Adrenal gland (tissue), 19 donors: ENCODE measurements at places on chromosomes 12 and 14. TPM values are rescaled to one million over a fixed set of nuclear protein-coding genes. Genes with fewer than 3 reads are reported as not detected.

- H3K36me3 ChIP-seq = no peaks in the 10 kb centered on the region
- no peak overlapping the region for H3K4me3 ChIP-seq
- no peak overlapping the region for H3K27ac ChIP-seq
- no peaks in the 10 kb centered on the region for H3K27me3 ChIP-seq
- H3K4me1 ChIP-seq = no peaks in the 10 kb centered on the region
These were observed 165.4 kb upstream of the PLEKHG7 start for GRCh38 chr12:92537290-92537960.

DNA sequence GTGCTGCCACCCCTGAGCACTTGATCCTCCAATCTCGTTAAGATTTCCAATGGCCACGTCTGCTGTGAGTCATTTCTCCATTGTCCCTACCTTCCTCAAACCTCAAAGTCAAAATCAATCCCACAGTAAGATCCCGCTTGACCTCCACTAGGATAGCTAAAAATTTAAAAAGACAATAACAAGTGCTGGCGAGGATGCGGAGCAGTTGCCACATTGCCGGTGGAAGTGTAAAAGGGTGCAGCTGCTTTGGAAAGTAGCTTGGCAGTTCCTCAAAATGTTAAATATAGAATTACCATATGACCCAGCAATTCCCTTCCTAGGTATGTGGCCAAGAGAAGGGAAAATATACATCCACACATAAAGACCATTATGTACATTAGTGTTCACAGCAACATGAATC is 9.5 kb upstream of the BCL7A start:
- no peak for DNase-seq
- no peaks in the 10 kb centered on the region for H3K36me3 ChIP-seq
- no peak overlapping the region for H3K27ac ChIP-seq
- H3K4me3 ChIP-seq = no peak overlapping the region

GRCh38 chr12:48712209-48712608 is 4.3 kb downstream of the CCNT1 start:
- no peak overlapping the region for H3K27ac ChIP-seq
- no peak overlapping the region for H3K4me3 ChIP-seq
- peaks cover 47% of the 10 kb centered on the region for H3K4me1 ChIP-seq
- no peaks in the 10 kb centered on the region for H3K27me3 ChIP-seq
- peaks cover 50% of the 10 kb centered on the region for H3K36me3 ChIP-seq
- DNase-seq = no peak

DNA sequence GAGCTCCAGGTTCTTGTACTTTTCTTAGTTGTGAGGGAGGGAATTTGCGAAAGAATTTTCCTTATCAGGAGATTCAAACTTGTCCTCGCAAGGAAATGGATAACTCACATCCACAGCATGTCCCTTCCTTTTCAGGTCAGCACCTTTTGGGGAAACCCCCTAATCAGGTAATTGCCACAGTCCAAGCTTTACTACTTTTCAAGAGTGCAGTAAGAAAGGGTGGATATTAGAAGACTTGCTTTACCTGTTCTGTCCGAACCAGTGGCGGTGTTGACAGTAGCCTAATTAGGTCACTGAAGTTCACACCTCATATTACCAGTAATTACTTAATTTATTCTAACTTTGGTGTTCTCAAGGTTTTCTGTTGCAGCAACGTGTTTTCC is 6.7 kb upstream of the C12orf50 start:
- H3K27ac ChIP-seq = peak overlapping the region; percentile 82
- DNase-seq = no peak
- H3K36me3 ChIP-seq = no peaks in the 10 kb centered on the region

DNA sequence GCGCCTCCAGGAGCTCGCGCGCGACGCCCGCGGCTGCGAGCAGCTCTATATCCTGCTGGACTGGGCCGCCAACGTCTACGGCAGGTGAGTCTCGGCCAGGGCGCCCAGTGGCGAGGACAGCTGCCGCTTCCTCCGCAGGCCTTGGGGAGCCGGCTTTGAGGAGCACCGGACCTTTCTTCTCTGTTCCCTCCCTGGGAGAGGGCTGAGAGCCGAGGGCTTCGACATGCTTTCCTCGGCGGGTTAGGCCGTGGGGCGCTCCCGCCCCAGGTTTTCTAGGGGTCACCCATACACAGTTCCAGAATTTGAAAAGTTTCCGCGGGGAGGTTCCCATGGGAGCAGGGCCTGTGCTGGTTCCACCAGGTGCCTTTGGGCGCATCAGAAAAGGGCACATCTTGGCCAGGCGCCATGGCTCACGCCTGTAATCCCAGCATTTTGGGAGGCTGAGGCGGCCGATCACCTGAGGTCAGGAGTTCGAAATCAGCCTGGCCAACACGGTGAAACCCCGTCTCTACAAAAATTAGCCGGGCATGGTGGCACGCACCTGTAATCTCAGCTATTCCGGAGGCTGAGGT is 8.2 kb downstream of the EXOC3L4 start:
- peaks cover 17% of the 10 kb centered on the region for H3K27me3 ChIP-seq
- H3K4me1 ChIP-seq = peaks cover 16% of the 10 kb centered on the region
- no peaks in the 10 kb centered on the region for H3K36me3 ChIP-seq
- no peak overlapping the region for H3K4me3 ChIP-seq

TOX4 gene
- total RNA-seq = 31.5 TPM
